ENCODE measurements at places on chromosomes 13 and 19.

- DNase-seq = no peak
Observed at GRCh38 chr13:62278271-62278670, 862.6 kb upstream of the PCDH20 start.

DNA sequence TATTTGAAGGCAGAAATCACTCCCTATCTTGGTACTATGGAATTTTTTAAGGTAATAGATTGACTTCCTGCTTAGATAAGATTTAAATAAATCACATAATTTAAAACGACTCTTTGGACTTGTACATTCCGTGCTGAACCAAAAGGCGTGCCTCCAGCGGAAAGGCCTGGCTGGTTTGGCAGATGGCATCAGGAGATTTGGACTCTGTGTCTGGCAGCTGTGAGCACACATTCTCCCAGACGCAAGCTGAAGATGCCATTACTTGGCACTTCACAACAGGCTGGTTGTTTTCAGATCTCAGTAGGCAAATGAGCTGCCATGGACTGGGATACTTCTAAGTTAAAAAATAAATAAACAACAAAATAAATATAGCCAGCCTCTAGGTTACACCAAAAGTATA is 104.5 kb upstream of the SLC15A1 start:
- no peak for DNase-seq

GRCh38 chr13:20274466-20274865 is 42.3 kb upstream of the GJB6 start:
- no peak for DNase-seq

DNA sequence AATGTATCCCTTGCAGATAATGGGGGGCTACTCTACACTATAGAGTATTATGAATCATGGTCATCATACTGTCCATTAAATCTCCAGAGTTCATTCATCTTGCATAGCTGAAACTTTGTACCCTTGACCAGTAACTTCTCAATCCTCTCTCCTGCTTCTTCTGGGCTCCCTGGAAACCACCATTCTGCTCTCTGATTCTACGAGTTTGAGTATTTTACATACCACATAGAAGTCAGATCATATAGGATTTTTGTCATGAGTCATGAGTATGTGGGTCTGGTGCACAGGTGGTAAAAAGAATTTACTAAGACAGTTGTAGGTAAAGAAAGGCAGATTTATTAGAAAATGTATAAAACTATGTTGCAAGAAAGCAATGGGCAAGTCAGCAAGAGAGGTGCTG is 41.9 kb downstream of the WTIP start:
- DNase-seq = no peak

GRCh38 chr13:37361608-37362007 is 237.0 kb downstream of the POSTN start:
- no peak for DNase-seq

- DNase-seq = no peak
Observed at GRCh38 chr13:26186995-26187394, 35.1 kb downstream of the RNF6 start.

GRCh38 chr13:45372189-45373161 is 31.5 kb upstream of the TPT1 start:
- no peak for DNase-seq

GRCh38 chr19:38661136-38661535 is 13.7 kb downstream of the ACTN4 start:
- no peak for DNase-seq

DNA sequence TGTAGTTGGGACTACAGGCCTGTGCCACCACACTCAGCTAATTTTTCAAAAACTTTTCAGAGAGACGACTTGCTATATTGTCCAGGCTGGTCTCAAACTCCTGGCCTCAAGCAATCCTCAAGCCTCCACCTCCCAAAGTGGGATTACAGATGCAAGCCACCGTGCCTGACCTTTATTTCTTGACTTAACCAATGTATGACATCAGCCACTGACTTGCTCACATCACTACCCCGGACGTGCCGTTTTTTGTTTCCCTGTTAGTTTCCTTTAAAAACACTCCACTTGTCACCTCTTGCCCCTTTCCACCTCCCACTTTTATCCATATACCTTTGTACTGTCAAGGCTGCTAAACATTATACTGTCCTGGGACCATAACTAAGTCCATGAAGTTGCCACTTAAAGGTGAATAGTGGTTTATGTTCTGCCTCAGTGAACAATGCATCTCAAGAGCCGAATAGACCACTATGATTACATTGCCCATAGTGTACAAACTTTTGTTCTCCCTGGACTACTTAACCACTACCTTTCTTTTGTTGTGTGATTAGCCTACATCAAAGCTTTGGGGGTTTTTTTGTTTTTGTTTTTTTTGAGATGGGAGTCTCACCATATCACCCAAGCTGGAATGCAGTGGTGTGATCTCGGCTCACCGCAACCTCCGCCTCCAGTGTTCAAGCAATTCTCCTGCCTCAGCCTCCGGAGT is 2.3 kb upstream of the EPHX3 start:
- peak; percentile 44 for DNase-seq

DNA sequence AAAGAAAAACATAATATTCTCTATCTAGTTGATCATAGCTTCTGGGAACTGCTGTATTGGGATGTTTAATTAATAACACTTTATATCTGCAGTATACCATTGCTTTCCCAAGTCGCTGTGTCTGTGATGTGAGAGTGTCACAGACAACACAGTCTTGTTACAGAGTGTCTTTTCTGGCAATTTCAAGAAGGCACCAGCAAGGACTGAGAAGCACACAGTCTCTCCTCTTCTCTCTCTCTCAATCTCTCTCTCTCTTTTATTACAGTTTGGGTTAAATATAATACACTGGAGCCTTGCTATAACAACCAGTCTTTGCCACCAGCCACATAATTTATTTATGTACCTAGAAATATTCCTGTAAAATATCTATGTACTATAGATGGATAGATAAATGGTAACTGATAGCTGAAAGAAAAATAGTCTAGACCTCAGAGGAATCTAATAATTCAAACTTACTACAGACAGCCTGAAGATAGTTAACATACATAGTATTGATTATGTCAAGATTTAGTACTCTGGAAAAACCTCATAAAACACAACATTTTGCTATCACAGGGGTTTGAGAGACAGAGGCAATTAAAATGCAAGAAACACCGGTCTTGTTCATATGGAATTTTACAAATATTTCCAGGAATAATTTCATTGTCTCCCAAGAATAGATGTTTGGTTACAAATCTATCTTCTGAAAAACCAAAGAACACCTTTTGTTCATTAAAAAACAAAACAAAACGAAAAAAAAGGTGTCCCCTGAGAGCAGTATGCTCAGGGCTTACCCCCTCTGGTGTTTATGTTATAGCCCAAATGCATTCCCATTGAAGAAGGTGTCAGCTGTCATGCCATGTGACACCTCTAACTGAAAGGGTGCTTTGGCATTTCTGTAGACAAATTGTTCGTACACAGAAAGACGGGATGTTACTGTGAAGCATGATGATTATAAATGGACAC is 507.8 kb downstream of the TBC1D4 start:
- no peak for DNase-seq

- DNase-seq = no peak
Observed at GRCh38 chr13:31631071-31631470, 108.3 kb upstream of the RXFP2 start.

- DNase-seq = no peak
Observed at GRCh38 chr13:44174769-44175425, 198.7 kb upstream of the SERP2 start.

DNA sequence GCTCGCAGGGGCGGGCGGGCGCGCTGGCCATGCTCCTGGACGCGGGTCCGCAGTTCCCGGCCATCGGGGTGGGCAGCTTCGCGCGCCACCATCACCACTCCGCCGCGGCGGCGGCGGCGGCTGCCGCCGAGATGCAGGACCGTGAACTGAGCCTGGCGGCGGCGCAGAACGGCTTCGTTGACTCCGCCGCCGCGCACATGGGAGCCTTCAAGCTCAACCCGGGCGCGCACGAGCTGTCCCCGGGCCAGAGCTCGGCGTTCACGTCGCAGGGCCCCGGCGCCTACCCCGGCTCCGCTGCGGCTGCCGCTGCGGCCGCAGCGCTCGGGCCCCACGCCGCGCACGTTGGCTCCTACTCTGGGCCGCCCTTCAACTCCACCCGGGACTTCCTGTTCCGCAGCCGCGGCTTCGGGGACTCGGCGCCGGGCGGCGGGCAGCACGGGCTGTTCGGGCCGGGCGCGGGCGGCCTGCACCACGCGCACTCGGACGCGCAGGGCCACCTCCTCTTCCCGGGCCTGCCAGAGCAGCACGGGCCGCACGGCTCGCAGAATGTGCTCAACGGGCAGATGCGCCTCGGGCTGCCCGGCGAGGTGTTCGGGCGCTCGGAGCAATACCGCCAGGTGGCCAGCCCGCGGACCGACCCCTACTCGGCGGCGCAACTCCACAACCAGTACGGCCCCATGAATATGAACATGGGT is 599 bp downstream of the ZIC2 start:
- DNase-seq = peak; percentile 42

- no peak for DNase-seq
Observed at GRCh38 chr13:36130193-36130551, 1.0 kb downstream of the DCLK1 start.

GRCh38 chr13:111962431-111962891 is 104.5 kb upstream of the SOX1 start:
- no peak for DNase-seq
